Spleen (tissue), 13 donors: ENCODE measurements at places on chromosomes 2 and 18. TPM values are rescaled to one million over a fixed set of nuclear protein-coding genes. Genes with fewer than 3 reads are reported as not detected.

Gene TMEM150A
- 17.4 TPM for total RNA-seq

Gene TSPYL6
- not detected for total RNA-seq

Gene RTP5
- total RNA-seq: 0.79 TPM

Gene MAL
- 8.1 TPM for total RNA-seq
